ENCODE measurements at places on chromosomes 3 and 15.

- DNase-seq: no peak
Measured at GRCh38 chr15:96629511-96629910, 299.0 kb downstream of the NR2F2 start.

GRCh38 chr3:29203851-29204250 is 77.0 kb upstream of the RBMS3 start:
- DNase-seq: no peak

- no peak for DNase-seq
Measured at GRCh38 chr3:38085311-38085942, 46.4 kb downstream of the DLEC1 start.

DNA sequence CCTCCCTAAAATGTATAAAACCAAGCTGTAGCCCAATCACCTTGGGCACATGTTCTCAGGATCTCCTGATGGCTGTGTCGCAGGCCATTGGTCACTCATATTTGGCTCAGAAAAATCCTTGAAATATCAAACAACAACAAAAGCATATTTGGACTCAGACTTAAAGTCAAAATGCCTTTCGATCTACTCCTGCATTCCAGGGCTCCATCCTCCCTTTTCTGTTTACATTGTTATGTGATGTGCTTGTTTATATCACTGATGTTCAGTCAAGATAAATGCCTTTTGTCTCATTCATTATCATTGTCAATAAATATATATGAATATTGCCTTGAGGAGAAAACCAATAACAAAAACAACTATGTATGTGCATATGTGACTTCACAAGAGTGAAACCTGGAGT is 31.7 kb downstream of the HGD start:
- DNase-seq: no peak

DNA sequence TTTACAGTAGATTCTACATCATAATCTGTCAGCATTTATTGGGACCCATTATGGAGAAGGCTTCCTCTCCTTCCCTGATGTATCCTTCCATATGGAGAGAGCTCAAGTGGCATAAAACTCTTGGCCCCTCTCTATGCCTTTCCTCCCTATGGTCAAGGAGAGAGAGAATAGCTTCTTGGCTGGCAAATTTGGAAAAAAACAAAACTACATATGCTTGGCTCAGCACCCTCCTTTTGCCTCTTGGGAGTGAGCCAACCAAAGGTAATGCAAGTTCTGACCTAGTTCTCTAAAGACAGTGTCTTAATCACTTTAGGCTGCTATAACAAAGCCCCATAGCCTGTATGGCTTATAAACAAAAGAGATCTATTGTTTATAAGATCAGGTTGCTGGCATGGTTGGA is 37.5 kb downstream of the C3orf70 start:
- DNase-seq: no peak

- DNase-seq: no peak
Measured at GRCh38 chr3:46460051-46460450, 4.7 kb downstream of the LTF start.

GRCh38 chr3:44963571-44964325 is 12.2 kb downstream of the ZDHHC3 start:
- no peak for DNase-seq

All from dorsolateral prefrontal cortex (tissue), 122 donors.